T-helper 17 cell (primary cell): ENCODE measurements at places on chromosomes 11 and 22.

DNA sequence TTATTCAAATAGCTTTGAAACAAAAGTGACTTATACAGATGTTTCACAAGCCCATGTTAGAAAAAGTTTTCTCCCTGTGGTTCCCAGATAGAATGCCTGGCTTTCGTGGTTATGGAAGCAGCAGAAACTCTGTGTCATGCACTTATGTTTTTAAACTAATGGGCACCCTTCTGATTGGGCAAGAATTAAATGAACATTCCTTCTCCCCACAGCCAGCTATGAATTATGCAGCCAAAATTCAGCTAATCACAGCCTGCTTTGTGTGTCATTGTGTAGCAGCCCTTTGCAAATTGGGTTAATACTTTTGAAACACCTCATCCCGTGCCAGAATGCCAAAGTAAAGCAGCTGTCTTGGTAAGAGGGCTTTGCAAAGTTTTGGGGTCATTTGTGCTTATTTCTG lies 46.9 kb downstream of the PANX1 start:
- DNase-seq = no peak

DNA sequence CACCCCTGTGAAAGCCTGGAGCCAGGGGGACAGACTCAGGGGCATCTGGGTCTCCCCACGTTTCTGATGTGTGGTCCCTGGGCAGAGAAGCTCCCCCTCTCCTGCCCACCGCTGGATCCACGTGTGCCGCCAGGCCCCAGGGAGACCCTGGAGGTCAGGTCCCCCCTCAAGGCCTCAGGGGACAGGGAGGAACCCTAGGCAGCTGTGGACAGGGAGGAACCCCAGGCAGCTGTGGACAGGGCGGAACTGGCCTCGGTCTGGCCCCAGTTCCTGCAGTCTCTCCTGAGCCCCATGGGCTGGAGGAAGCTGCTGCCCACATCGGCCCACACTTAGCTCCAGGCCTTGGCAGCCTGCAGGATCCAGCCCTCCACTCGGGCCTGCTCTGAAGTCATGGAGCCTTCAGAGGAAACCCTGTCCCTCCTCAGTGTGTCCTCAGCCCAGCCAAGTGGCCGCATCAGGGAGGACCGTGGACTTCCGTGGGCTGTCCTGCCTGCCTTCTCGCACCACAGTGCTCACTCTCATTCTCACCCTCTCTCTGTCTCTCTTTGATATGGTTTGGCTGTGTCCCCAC lies 127.7 kb downstream of the BRD1 start:
- no peak for DNase-seq

GRCh38 chr11:7020183-7020917 lies at the start of the genes NLRP14 and ZNF214:
Gene NLRP14 (plus strand): TSS chr11:7020479. CDS start chr11:7038587, 18,108 bp downstream.
Gene ZNF214 (minus strand): TSS chr11:7020346. CDS start chr11:7002835, 17,511 bp downstream.
- DNase-seq = no peak

GRCh38 chr11:36311926-36312595 lies 16.0 kb downstream of the PRR5L start:
- DNase-seq = no peak

DNA sequence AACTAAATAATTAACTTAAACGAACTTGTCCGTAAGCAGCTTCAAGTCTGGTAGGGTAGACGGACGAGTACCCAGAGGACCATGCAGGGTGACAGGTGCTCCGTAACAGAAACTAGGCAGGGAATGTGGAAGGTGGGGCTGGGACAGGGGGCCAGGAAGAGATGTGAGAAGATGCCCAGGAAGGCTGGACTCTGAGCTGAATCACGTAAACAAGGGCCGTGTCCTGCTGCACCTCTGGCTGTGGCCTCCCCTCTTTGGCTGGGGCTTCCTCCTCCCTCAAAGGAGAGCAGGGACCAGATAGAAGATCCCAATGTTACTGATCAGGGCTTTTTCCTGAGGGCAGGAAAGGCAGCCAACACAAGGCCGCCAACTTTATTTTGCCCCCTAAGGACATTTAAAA lies 47.9 kb downstream of the PACSIN2 start:
- DNase-seq = no peak

DNA sequence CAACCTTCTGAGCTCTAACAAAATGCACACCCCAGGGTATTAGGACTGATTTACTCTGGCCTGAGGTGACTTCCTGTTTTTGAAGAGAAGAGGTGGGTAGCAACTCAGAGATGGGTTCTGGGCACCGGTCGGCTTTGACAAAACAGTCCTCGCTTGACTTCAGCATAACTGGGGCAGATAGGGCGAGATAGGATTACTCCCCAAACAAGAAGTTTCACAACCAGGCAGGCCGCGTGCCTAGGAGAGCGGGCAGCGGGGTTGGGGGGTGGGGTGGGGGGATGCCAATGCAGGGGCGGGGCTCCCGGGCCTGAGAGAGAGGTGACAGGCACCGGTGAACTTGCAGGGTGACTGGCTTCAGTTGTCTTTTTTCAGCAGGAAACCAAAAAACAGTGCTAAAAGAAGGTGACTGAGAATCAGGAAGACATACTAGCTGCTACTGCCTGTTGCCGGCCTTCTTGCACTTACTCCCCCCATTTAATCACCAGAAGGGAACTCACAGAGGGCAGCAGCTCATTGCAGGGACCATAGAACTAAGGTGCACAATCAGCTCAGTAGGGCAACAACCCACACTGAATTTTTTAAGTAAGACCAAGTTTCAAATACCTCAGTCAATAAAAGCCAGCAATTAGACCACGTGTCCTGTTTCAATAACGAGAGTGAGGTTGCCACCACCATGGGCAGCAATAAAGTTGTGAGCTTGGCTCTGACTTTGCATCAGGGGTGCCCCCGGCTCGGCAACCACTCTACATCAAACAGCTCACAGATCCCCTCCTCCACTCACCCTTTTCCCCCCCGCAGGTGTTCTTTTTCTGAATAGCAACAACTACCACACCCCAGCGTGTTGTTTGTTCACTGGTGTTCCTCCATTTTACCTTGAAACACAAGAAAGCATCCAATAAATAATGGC lies 37.2 kb upstream of the ETS1 start:
- DNase-seq = peak; percentile 55

DNA sequence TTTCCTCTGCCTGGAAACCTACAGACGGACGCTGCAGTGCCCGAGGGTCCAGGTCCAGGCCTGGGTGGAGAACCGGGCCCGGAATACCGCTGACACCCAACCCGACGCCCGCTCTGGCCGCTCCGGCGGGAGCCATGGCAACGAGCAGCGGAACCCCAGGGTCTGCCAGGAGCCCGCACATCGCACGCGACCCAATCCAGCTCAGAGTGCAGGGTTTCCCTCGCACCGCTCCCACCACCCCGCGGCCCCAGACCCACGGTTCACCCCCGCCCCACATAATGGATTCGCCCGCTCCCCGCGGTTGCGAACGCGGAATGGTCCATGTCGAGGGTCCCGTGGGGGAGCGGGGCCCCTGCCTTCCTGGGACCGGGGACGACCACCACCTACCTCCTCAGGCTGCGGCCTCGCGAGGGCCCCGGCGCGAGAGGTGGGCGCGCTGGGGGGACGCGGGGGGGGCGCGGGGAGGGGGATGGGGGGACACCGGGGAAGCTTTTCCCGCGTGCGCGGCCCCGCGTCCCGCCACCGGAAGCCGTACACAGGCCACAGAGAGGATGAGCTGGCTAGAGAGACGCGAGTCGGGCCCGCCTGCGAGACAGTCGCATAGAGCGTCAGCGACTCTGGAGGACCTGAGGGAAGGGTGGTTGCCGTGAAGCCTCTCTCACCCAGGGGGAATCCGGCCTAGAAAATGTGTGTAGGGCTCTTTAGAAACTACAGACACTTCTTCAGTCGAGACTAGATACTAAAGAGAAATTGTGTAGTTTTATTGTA lies at the start of gene SSRP1:
SSRP1 (minus strand) TSS at position 550 of the 768 bp plus-strand sequence. CDS start 771 bp downstream, outside the sequence.
- peak; percentile 73 for DNase-seq

DNA sequence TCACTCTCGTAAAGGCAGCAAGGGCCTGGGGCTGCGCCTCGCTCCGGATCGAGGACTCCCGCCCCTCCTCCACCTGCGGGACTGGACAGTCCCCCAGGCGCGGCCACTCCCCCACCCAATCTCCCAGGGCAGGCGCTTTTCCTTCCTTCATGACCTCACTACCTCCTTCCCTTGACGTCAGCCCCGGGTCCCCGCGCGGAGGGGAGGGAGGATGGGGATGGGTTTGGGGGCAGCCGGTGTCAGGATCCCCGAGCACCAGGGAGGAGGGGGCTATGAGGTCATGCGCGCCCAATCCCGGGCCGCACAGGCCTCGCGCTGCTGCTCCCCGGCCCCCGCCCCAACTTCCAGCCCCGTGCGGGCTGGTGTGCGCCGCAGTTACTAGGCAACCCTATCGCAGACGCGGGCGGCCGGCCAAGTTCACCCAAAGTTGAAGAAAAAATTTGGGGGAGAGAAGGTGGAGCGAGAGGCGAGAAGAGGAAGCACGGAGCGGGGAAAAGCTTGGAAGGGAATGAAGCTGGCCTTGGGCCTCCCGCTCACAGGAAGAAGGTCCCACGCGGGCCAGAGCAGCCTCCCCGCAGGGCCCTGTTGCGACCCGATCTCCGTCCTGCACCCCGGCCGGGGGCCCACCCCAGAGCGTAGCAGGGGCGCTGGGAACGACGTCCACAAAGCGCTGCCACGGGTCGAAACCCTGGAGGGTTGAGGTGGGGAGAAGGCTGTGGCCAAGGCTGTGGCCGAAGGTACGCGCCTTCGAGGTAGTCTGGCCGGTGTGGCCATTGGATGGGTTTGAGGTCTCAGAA lies 8.3 kb downstream of the WT1 start:
- DNase-seq = peak; percentile 33
